Parietal lobe (tissue), 2 donors: ENCODE measurements at places on chromosomes 12 and 14. TPM values are rescaled to one million over a fixed set of nuclear protein-coding genes. Genes with fewer than 3 reads are reported as not detected.

TRAF3 gene
- 25.7 TPM for total RNA-seq

ETFBKMT gene
- total RNA-seq, result 3.4 TPM

LRFN5 gene
- total RNA-seq, result 80.1 TPM

LRTM2 gene
- 8.1 TPM for total RNA-seq

C14orf132 gene
- total RNA-seq, result 66.4 TPM

POTEG gene
- total RNA-seq, result not detected

ARHGDIB gene
- 14.7 TPM for total RNA-seq

PLEKHD1 gene
- 0.31 TPM for total RNA-seq

MYF6 gene
- total RNA-seq, result not detected

WNT1 gene
- total RNA-seq, result not detected

TAMALIN gene
- 3.4 TPM for total RNA-seq

ACSM4 gene
- not detected for total RNA-seq

FOXM1 gene
- 3.4 TPM for total RNA-seq

GLI1 gene
- total RNA-seq, result 0.63 TPM

GPRC5A gene
- 0.31 TPM for total RNA-seq

SLC7A7 gene
- 2.8 TPM for total RNA-seq

MDP1 gene
- 25.0 TPM for total RNA-seq

PPTC7 gene
- 12.8 TPM for total RNA-seq

NFATC4 gene
- 4.4 TPM for total RNA-seq

SPX gene
- 0.31 TPM for total RNA-seq

SLC48A1 gene
- total RNA-seq, result 8.1 TPM

NOXRED1 gene
- total RNA-seq, result 0.94 TPM

TMEM229B gene
- total RNA-seq, result 19.1 TPM

MCRS1 gene
- total RNA-seq, result 35.7 TPM

HSPA2 gene
- 10.3 TPM for total RNA-seq

HIF1A gene
- total RNA-seq, result 149 TPM

MIPOL1 gene
- 33.8 TPM for total RNA-seq

SLCO1B3 gene
- total RNA-seq, result not detected
